Amniotic stem cell (primary cell): ENCODE measurements at places on chromosomes 11 and 22.

GRCh38 chr11:41659985-41660384, 200.5 kb upstream of the LRRC4C start:
- DNase-seq, result no peak

GRCh38 chr11:86066657-86067008, 2.3 kb downstream of the PICALM start:
- no peak for DNase-seq

GRCh38 chr11:30150425-30150824, 80.4 kb upstream of the FSHB start:
- no peak for DNase-seq

GRCh38 chr11:44855493-44855849, 95.2 kb downstream of the TP53I11 start:
- DNase-seq, result no peak

- DNase-seq, result no peak
These were observed 57.5 kb upstream of the ANO1 start for GRCh38 chr11:70020336-70021214.

- no peak for DNase-seq
These were observed 109.9 kb upstream of the CLMP start for GRCh38 chr11:123304828-123305466.

- DNase-seq, result no peak
These were observed 16.3 kb downstream of the IFT27 start for GRCh38 chr22:36759481-36760159.

GRCh38 chr22:44596396-44597125, 98.5 kb upstream of the RTL6 start:
- DNase-seq, result no peak

DNA sequence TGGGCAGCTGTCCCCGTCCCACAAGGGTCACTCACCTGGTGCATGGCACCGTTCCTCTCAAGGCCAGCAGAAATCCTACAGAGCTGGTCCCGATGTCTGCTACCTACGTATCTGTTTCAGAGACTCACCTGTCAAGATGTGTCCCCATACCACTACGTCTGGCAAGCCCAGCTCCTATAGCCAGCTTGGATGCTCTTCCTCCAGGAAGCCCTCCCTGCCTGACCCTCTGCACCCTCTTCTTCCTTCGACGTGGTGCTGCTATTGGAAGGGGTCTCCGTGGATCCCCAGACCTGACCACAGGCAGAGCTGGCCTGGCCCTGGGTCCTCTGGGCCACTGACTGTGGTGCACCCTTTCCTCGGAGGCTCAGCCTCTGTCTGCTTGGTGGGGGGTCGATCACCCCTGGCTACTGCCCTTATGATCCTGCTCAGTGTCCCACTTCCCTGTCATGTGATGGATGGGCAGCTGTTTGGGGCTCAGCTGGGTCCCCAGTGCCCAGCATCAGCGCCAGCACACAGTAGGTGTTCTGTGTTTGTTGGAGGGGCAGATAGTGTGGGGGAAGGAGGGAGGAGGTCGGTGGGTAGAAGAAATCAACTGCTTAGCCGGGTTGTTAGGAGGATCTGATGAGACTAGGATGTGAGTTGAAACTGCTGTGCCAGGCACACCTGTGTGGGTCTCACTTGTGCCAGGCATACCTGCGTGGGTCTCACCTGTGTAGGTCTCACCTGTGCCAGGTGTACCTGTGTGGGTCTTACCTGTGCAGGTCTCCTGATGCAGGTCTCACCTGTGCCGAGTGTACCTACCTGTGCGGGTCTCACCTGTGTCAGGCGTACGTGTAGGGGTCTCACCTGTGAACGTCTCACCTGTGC, 21.7 kb upstream of the ARHGAP8 start:
- no peak for DNase-seq

DNA sequence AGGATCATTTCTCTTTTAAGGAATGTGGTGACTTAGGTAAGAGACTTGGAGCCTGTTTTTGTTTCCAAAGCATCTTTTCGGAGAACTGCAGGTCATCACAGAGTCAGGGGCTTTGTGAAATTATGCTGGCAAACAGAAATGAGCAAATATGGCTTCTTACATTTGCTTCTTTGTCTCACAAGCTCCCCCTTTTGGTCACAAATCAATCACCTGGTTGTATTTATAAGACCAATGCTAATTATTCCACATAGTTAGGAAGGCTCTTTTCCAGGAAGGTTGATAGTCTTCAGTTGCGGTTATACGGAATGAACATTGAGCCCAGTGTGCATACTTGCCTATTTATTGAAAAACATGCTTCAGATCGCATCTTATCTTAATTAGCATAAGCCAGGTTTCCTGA, 34.6 kb upstream of the CEP126 start:
- peak; percentile 34 for DNase-seq

- no peak for DNase-seq
These were observed 12.5 kb downstream of the CCDC34 start for GRCh38 chr11:27350511-27350910.

DNA sequence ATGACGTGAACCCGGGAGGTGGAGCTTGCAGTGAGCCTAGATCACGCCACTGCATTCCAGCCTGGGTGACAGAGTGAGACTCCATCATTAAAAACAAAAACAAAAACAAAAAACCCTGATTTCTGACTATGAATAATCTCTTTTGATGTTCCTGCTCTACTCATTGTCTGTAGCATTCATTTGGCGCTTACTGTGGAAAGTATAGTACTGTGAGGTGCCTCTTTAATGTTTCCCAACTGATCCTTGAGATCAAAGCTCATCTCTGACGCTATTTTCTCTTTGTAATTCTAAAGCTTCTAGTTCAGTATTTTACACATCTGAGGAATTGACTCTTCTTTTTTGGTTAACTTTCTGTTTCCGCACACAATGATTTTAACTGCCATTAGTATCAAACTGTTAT, 60.0 kb downstream of the GRK3 start:
- DNase-seq, result no peak
